Hematopoietic multipotent progenitor cell (in vitro differentiated cells): ENCODE measurements at places on chromosomes 13 and 19. TPM values are rescaled to one million over a fixed set of nuclear protein-coding genes. Genes with fewer than 3 reads are reported as not detected.

IRGC gene
- not detected for total RNA-seq

KIR2DL3 gene
- total RNA-seq, result under 0.01 TPM

PSG7 gene
- not detected for total RNA-seq

PLVAP gene
- total RNA-seq, result 0.81 TPM

CCL25 gene
- 0.27 TPM for total RNA-seq

CADM4 gene
- 0.27 TPM for total RNA-seq

VSTM2B gene
- total RNA-seq, result not detected

ZNF83 gene
- total RNA-seq, result 28.8 TPM

COL4A2 gene
- total RNA-seq, result 0.27 TPM

CYP2S1 gene
- 3.0 TPM for total RNA-seq

SEMA6B gene
- 0.27 TPM for total RNA-seq

PSG2 gene
- total RNA-seq, result not detected

- no peak for DNase-seq
Observed at GRCh38 chr13:25625414-25625813, 253.6 kb downstream of the ATP8A2 start.

- DNase-seq, result no peak
Observed at GRCh38 chr19:29543381-29543780, 17.6 kb downstream of the VSTM2B start.

DNA sequence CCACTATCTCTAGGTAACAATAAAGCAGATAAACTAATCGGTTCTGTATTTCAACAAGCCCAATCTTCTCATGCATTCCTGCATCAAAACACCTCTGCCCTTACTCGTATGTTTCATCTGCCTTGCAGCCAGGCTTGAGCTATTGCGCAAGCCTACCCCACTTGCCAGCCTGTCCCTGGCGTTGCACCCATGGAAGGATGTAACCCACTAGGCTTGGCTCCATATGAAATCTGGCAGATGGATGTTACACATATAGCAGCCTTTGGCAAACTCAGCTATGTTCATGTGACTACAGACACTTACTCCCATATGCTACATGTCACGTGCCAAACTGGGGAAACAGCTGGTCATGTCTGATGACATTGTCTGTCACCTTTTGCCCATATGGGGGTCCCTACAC, 11.9 kb upstream of the ZNF549 start:
- DNase-seq, result no peak

- no peak for DNase-seq
Observed at GRCh38 chr13:106484084-106484483, 51.4 kb downstream of the EFNB2 start.

GRCh38 chr13:33193428-33193974, 92.1 kb downstream of the STARD13 start:
- no peak for DNase-seq

DNA sequence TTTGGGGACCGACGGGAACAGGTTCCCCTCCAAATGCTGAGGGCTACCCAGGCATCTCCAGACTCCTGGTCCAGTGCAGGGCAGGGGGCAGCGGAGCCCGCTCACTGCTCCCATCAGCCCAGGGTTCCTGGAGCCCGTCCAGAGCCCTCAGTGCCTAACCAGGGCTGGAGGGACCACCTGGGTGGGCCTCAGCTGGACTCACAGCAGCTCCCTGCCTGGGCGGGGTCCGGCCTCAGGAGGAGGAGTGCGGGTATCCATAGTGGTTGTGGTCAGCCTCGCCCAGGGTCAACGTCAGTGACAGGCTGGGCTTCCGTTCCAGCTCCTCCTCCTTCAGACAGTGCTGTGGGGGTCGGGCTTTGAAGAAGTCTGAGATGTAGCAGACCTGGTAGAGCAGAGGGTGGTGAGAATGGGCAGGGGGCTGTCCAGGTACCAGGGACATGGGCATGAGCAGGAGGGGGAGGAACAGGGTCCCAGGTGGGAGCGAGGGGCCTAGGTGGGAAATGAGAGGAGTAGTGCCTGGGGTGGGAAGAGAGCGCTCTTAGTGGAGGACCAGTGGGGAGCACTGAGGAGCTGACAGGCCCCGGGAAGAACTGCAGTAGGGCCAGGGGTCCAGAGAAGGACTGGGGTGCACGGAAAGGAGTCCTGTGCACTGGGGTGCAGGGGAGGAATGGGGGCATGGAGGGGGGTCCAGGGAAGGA, 9.9 kb downstream of the PLPP2 start:
- DNase-seq, result no peak

- no peak for DNase-seq
Observed at GRCh38 chr19:46744005-46744691, 1.7 kb upstream of the FKRP start.

GRCh38 chr13:23365652-23366051, 67.8 kb downstream of the SACS start:
- DNase-seq, result no peak

DNA sequence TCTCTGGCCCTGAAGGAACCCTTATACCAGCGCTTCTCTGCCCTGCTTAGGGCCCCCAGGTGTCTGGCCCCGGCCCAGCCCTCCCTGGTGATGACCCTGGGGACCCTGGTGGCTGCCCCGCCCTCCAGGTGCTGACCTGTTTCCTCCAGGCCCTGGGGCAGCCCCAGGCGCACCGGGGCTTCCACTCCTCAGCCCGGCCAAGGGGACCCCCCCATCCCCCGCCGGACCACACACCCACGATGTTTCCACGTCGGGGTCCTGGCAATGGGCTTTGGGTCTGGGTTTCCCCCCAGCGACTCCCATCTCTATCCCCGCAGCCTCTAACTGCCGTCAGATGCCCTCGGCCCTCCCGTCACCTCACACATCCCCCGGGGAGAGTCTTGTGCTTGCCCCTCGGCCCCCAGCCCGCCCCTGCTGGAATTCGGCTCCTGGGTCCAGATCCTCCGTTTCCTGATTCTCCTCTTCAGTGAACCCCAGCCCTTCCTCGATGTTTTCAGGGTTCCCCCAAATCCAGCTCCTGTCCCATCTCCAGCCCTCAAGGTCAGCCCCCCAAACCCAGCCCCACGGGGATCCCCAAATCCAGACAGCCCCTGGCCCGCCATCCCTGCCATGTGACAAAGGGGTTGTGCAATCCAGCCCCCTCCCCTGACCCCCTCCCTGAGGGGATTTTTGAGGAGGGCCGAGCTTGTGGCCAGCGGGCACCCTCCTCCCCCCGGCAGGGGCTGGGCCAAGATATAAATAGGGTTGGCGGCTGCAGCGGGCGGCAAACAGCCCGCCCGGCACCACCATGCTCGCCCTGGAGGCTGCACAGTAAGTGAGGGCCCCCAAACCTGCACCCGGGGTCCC, at the start of gene SPIB:
Gene SPIB, plus strand, starts transcription at position 763 of the 846 bp plus-strand sequence. Its CDS starts 25 bp downstream, at position 788.
- no peak for DNase-seq

GRCh38 chr13:75415171-75415570, 66.8 kb downstream of the TBC1D4 start:
- DNase-seq, result no peak

DNA sequence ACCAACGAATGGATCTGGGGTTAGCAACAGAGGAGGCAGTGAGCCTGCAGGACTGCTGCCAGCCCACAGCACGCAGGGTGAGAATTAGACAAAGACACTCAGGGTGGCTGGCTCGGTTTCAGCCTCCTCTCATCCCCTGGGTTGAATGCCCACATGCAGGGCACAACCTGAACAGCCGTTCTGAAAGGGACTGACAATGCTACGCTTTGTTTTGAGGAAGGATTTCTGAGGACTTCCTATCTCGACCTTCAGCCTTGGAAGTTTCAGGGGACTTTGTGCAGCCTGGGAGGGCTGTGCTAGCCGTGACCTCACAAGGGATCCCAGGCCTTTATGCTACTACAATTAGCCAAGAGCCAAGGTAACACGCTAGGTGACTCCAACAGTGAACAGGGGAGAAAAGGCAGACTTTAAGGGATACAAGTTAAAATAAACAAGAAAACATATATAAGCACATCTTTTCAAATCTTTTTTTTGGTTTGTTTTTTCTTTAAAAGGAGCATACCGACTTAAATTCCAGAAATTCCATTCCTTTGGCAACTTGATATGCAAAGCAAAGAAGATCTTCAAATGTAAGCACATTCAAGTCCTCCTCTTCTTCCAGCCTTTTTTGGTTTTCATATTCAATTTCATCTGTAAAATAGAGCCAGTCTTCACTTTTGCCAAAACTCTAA, 34.5 kb upstream of the URAD start:
- no peak for DNase-seq

- no peak for DNase-seq
Observed at GRCh38 chr13:108121406-108121805, 93.9 kb downstream of the LIG4 start.

DNA sequence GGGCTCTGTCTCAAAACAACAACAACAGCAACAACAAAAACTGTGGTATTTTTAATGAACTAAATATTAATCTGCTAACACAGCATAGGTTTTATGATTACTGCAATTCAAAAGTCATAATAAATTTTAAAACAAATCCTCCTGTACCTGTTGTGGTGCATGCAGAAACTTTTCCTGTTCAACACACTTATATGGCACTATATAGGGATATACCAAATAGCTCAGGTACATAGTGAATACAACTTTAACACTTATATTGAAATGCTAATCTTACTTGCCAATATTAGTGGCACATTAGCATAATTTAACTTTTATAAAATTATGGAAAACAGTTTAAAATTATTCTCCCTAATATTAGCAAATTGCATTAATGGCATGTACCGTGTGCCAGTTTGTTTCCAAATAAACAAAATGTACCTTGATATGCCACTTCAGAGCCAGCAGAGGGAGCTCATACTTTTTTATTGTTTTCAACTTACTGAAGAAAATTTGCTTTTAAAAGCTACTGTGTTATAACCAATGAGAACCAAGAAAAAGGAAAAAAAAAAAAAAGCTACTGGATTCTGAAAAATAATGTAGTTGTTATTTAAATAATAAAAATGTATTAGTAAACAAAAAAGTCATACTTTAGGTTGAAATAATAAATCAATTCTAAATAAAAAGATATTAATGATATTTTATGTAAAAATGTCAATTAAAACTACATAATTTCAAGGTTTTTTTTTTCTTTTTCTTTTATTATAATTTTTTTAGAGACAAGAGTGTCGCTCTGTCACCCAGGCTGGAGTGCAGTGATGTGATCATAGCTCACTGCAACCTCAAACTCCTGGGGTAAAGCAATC, 18.0 kb upstream of the RBM26 start:
- DNase-seq, result peak; percentile 67

- DNase-seq, result no peak
Observed at GRCh38 chr13:52837850-52838249, 10.6 kb downstream of the PCDH8 start.

- DNase-seq, result no peak
Observed at GRCh38 chr19:29574510-29574909, 31.6 kb upstream of the POP4 start.
